Urothelium cell line (cell line): ENCODE measurements at places on chromosomes 5 and 9.

GRCh38 chr5:142568283-142568995 lies 117.5 kb downstream of the FGF1 start:
- DNase-seq, result no peak

GRCh38 chr5:159240301-159240870 lies 22.7 kb upstream of the UBLCP1 start:
- DNase-seq, result peak; percentile 75

DNA sequence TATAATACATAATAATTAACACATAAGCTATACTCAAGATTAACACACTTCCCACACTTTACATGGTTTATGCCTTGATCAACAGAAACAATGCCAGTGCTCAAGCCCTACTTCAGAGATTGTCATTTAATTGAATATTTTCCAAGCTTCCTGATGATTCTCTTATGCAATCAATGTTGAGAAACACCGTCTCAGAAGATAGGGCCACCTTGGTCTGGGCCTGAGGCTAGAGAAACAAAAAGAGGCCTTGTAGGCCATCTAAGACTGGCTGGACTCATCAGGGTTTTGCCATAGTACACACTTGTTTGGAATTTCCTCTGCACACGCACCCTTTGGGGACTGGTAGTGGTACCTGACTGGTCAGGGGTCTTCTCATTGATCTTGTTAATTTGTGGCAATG lies 16.3 kb downstream of the C9orf152 start:
- no peak for DNase-seq

DNA sequence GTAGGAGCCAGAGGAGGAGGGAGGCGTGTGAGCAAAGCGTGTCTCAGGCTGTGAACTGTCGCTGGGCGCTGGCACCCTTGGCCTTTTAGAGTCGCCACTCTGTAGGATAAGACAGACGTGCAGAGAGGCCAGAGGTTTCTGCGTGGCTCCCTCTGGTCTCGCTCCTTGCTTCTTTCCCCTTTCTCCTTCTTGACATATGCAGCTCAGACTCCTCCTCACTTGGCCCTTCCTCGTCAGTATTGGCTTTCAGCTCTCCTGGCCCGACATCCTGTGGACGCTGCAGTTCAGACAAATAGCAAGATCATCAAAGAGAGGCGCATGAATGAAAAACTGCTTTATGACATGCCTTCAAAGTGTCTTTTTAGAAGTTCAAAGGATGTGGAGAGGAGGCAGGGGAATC lies 116.8 kb upstream of the SPRY4 start:
- DNase-seq, result no peak

GRCh38 chr5:96283589-96283988 lies 149.5 kb downstream of the PCSK1 start:
- DNase-seq, result no peak

GRCh38 chr9:2299843-2300205 lies 284.7 kb downstream of the SMARCA2 start:
- DNase-seq, result no peak

GRCh38 chr5:78533356-78533755 lies 115.2 kb downstream of the LHFPL2 start:
- no peak for DNase-seq

- no peak for DNase-seq
Measured at GRCh38 chr9:88725300-88726019, 190.5 kb downstream of the NXNL2 start.

DNA sequence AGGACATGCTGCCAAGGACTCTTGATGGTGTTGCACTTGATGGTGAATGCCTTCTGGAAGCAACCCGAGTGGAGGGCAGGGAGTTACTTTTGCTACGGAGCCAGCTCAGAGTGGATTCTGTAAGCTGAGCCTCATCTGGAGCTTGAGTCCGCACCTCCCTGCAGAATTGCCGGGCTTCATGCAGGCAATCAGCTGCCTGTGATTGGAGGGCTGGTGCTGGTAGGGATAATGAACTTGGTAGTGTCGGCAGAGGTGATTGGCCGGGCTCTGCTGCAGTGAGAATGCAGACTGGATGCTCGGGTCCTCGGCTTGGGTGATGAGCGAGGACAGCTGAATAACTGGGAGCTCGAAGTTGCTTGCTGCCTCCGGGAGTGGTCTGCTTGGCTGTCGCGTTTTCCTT lies 23.1 kb downstream of the SLC25A25 start:
- DNase-seq, result no peak
